ENCODE measurements at places on chromosomes 12 and 14.
A peak's percentile ranks its signal among the peaks of the same experiment; 100 is the strongest.

GRCh38 chr14:80754696-80755095, 186.8 kb downstream of the CEP128 start:
- no peak for DNase-seq

- DNase-seq, result no peak
Observed at GRCh38 chr14:54186821-54187763, 209.7 kb upstream of the CDKN3 start.

GRCh38 chr14:34324363-34324795, 137.7 kb downstream of the SPTSSA start:
- DNase-seq, result peak; percentile 74

DNA sequence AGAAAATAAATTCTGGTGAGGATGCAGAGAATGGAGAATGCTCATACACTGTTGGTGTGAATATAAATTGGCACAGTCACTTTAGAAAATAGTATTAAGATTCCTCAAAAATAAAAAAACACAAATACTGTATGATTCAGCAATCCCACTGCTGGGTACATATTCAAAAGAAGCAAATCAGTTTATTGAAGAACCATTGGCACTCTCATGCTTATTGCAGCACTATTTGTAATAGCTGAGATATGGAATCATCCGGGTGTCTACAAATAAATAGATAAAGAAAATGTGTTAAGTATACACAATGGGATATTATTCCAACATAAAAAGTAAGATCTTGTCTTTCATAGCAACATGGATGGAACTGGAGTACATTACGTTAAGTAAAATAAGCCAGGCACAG, 579.4 kb upstream of the SEL1L start:
- DNase-seq, result no peak

GRCh38 chr12:42698213-42698612, 108.7 kb upstream of the PRICKLE1 start:
- DNase-seq, result peak; percentile 14

- DNase-seq, result no peak
Observed at GRCh38 chr14:38973083-38973700, 129.8 kb downstream of the SEC23A start.

- no peak for DNase-seq
Observed at GRCh38 chr12:44380861-44381260, 495.3 kb downstream of the NELL2 start.

GRCh38 chr12:42967850-42968249, 378.3 kb upstream of the PRICKLE1 start:
- no peak for DNase-seq

DNA sequence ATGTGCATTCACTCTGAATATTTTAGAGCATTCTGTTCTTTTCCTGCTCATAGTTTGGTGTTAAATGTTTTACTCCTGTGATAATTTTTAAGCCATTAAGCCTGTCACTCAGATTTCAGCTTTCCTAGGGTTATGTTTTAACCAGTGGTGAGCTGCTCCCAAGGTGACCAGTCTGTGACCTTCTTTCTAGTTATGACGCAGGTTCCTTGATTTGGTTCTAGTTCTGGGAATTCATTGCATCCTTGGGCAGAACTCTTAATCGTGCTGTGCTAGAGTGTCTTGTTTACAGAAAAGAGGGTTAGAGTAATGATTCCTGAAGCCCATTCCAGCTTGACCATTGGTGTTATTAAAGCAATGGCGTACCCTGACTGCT, 2.2 kb downstream of the GABARAPL1 start:
- no peak for DNase-seq

DNA sequence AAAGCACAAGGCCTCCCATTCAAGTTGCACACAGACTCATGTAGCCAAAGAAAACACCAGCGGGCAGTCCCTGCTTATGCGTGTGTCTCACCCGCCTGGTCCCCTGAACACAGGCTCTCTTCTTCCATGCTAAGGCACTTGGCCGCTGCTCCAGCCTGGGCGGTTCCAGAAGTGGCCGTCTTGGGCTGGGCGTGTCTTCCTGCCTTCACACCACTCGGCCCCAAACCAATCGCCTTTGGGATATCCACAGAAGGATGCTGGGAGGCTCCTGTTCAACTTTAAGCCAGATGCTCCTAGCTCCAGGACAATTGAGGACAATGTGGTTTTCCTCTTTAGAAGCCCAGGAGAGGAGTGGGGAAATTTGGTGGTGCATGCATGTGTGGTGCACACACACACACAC, 2.2 kb downstream of the SCARB1 start:
- DNase-seq, result peak; percentile 80

DNA sequence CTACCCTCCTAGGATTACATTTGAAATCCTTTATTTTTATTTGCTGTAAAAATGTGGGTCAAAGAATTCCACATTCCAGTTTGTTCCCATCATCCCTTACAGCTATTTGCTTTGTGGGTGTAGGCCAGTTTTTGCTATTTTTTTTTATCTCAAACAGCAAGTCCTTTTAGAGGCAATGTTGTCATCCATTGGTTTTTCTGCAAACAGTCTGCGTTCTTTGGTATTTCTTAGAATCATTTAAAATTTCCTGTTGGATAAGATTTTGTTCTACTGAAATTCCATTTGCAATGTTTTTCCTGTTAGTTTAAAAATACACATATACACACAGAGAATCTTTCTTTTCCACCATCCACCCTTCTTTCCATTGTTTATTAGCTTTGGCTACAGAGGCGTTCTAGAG, 53.3 kb upstream of the STK38L start:
- no peak for DNase-seq

DNA sequence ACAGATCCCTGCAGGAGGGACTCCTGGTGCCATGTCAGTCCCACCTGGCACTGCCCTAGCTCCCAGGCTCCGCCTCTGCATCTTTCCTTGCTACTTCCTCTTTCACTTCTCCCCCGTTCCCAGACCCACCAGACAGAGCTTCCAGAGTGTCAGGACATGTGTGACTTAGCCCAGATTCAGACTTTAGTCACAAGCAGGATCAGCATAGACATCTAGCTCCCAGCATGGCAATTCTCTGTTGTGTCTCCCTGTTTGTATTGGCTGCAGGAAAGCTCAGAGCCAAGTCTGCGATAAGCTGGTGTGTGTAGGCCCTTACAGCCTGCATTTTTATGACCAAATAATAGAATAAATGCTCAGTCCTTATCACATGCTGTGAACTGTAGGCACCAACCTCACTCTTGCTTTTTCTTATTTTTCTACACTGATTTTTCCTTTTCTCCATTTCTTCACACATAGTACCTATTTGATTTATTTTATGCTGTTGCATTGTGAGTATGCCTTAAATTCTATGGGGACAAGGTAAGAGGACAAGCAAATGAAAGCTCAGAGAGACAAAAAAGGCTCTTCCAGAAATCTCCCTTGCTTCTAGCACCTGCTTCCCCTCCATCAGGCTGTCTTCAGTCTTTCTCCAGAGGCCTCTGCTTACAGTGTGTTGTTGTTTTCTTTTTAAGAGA, 5.9 kb downstream of the DHRS2 start:
- peak; percentile 3 for DNase-seq

DNA sequence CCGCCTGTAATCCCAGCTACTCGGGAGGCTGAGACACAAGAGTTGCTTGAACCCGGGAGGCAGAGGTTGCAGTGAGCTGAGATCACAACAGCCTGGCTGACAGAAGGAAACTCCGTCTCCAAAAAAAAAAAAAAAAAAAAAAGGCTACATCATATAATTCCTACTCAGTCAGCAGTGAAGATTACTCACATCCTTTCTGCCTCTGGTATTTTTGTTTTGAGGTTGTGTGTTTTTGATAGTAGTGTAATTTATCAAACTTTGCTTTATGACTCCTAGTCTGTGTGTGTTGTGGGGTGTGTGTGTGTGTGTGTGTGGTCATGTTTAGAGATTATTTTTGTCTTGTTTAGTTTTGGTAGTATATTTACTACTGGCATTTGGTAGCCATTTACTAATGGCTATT, 29.8 kb upstream of the DLGAP5 start:
- no peak for DNase-seq

DNA sequence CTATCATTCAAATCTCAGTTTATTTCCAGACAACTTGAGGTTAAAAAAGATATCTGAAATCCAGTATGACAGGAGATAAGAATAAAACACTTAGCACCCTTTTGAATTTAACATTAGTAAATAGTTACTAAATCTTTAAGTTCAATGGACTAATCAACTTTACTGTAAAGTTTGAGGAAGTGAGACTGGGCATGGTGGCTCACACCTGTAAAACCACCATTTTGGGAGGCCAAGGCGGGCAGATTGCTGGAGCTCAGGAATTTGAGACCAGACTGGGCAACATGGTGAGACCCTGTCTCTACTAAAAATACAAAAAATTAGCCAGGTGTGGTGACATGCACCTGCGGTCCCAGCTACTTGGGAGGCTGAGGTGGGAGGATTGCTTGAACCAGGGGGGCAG, 40.3 kb upstream of the CERS5 start:
- no peak for DNase-seq

- no peak for DNase-seq
Observed at GRCh38 chr12:69904777-69905176, 79.8 kb downstream of the MYRFL start.

DNA sequence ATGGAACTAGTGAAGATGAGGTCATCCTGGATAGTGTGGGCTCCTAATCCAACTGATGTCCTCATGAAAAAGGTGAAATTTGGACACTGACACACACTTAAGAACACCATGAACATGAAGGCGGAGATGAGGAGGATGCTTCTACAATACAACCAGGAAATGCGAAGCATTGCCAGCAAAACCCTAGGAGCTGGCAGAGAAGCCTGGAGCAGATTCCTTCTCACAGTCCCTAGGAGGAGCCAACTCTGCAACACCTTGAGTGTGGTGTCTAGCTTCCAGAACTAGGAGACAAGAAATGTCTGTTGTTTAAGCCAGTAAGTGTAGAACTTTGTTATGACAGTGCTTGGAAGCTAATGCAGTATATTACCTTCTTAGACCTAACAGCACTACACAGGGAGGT, 191.9 kb upstream of the PWP1 start:
- no peak for DNase-seq

- no peak for DNase-seq
Observed at GRCh38 chr12:73362666-73363065, 1090.5 kb downstream of the TRHDE start.

DNA sequence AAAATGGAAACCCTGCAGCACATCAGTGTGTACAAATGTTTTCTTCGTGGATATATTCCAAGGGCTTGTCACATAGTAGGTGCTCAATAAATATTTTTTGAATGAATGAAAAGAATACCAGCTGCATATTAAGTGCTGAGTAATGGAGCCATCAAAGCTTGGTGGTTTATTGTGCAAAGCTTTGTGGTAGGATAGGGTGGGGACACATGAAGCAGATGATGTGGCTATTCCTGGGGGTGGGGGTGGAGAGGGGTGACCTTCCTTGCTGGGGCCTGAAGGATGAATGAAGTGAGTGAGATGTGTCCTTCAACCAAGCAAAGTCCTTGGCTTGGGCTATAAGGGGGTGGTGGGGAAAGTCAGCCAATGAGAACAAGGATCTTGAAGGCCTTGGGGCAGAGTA, 4.3 kb upstream of the KRT81 start:
- DNase-seq, result peak; percentile 63

- DNase-seq, result no peak
Observed at GRCh38 chr12:29032446-29032845, 116.6 kb upstream of the FAR2 start.

DNA sequence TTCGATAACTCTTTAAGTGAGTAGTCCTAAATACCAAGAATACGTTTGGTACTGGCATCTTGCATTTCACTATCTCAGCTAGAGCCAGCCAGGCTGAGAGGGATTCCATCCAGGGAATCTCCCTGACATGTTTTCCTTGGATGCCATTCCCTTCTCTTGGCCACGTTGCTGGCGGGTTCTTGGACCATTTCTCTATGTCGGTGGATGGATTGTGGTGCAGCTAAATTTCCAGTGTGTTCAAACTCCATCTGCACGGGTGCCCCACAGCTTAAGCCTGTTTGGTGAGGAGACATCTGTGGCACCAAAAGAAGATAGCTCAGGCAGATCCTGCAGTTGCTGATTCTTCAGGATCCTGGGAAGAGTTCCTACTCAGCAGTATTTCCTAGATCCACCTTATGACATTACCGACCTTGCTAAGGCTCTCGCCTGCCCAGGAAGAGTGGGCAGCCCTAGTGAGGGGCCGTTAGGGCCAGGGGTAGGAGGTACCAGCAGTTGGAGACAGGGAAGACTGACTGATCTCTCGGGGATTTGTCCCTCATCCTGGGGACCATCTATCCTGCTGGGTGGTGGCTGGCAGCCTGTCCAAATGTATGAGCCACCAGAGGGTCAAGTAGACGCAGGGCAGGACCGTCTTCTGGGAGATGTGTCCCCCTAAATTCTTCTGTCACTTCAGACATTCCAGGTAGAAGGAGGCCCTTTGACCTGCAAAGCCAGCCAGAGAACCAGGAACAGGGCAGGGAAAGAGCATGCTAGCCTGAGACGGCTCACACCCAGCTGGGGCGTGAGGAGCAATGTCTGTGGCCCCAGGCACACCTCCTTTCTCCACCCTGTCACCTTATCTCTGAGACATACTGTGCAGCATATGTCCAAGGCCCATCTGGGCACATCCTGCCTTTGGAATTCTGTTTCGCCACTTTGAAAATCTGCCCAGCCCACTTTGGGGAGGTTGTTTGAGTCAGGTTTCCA, 72.6 kb upstream of the CAPRIN2 start:
- peak; percentile 18 for DNase-seq

- DNase-seq, result peak; percentile 94
Observed at GRCh38 chr12:104288635-104289274, 14.8 kb upstream of the EID3 start.

GRCh38 chr12:52704464-52704863, 1.1 kb upstream of the KRT77 start:
- DNase-seq, result no peak

DNA sequence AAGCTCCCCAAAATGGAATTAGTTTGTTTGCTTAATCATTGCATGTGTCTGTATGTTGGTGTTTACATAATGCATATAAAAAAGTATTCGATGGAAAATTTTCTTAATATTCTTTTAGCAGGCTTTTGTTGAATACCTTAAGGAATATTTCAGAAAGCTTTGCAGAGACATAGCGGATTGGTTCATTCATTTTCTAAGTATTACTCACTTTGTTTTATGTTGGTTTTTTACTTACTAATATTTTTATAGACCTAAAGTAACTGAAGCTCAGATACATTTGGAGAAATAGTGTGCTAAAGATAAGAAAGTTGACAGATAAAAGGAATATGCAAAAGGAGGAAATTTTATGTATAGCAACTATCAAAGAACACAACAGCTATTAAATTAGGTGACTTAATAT, 191.0 kb downstream of the ERC1 start:
- no peak for DNase-seq

DNA sequence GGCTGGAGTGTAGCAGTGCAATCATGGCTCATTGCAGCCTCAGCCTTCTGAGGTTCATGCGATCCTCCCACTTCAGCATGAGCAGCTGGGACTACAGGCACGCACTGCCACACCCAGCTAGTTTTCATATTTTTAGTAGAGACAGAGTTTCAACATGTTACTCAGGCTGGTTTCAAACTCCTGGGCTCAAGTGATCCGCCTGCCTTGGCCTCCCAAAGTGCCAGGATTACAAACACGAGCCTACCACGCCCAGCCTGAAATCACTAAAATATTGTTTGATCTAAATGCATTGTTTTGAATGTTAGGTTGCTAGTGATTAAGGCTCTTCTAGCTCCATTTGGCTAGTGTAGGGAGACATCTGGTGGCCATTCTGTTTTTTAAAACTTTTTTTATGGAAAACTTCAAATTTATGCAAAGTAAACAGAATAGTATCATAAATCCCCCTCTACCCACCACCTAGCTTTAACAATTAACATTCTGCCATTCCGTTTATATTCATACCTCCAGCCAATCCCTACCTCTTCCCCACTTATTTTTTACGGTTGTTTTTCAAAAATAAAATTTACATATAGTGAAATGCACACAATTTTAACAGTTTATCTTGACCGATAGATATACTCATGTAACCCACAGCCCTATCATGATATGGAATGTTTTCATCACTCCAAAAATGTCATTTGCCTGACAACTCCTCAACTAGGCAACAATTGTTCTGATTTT, 37.8 kb downstream of the MYO1H start:
- peak; percentile 72 for DNase-seq

GRCh38 chr12:2118061-2118460, 65.3 kb downstream of the CACNA1C start:
- peak; percentile 17 for DNase-seq

All from hematopoietic multipotent progenitor cell treated with erythropoietin and hydrocortisone succinate and interleukin-3 and kit ligand, for 6 days (in vitro differentiated cells).